ENCODE measurements at places on chromosomes 4 and X.

- DNase-seq, result no peak
These were observed 44.4 kb downstream of the PCGF3 start for GRCh38 chr4:749698-750666.

- no peak for DNase-seq
These were observed 2.7 kb downstream of the GASK1B start for GRCh38 chr4:158169931-158170690.

- peak; percentile 45 for DNase-seq
These were observed 109.1 kb upstream of the TBL1X start for GRCh38 chrX:9355739-9356138.

GRCh38 chrX:9628779-9629493 is 136.7 kb downstream of the GPR143 start:
- no peak for DNase-seq

- no peak for DNase-seq
These were observed 1.5 kb downstream of the JAKMIP1 start for GRCh38 chr4:6198768-6199421.

GRCh38 chr4:184416913-184417734 is 57.2 kb downstream of the IRF2 start:
- DNase-seq, result peak; percentile 79

DNA sequence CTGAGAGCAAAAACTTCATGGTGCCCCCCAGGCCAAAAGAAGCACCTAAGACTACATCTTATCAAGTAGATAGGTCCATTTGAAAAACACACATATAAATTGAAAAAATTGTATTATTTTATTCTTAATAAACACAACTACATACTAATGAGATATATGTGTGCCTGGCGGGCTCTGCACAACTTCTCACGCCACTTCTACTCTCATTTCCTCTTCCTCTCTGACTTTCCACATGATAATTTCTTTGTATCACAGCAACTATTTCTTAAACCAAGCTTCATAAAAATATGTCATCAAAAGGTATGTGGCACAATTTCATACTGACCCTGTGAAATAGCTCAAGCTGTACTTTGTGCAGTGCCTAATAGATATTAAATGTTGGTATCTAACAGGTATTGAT is 10.7 kb upstream of the NPY2R start:
- DNase-seq, result no peak

DNA sequence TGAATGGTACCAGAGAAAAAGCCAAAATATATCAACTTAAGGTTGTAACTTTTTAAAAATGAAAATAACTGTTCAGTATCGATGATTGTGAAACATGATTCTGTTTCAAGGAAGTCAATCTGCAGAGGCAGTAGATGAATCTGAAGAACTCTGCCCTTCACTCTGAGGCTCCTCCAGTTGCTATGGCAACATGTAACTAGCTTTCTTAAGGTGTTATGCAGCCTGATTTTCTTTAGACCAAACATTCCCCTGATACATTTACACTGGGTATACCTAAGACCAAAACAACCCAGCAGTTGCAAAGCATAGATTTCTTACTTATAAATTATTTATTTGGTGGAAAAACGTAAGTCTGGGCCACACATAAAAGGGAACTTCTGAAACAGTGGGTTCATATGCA is 133.6 kb upstream of the RASGEF1B start:
- DNase-seq, result peak; percentile 45

Measured in CD4-positive, alpha-beta T cell treated with Interferon alpha-2 for 1 hour (primary cell).